Activated CD4-positive, alpha-beta T cell treated with anti-CD3 and anti-CD28 coated beads, Interleukin-2, amount 10 ng/mL, durations not matched to agents 7 days and 5 days (primary cell): ENCODE measurements at places on chromosomes 7 and 10. TPM values are rescaled to one million over a fixed set of nuclear protein-coding genes. Genes with fewer than 3 reads are reported as not detected.
A peak's percentile ranks its signal among the peaks of the same experiment; 100 is the strongest.

Gene SPDYE6
- total RNA-seq: not detected

Gene MRLN
- total RNA-seq: not detected

Gene TACC2
- not detected for total RNA-seq

Gene CALHM3
- 0.17 TPM for total RNA-seq

Gene NEUROG3
- not detected for total RNA-seq

Gene CLCN1
- 0.06 TPM for total RNA-seq

DNA sequence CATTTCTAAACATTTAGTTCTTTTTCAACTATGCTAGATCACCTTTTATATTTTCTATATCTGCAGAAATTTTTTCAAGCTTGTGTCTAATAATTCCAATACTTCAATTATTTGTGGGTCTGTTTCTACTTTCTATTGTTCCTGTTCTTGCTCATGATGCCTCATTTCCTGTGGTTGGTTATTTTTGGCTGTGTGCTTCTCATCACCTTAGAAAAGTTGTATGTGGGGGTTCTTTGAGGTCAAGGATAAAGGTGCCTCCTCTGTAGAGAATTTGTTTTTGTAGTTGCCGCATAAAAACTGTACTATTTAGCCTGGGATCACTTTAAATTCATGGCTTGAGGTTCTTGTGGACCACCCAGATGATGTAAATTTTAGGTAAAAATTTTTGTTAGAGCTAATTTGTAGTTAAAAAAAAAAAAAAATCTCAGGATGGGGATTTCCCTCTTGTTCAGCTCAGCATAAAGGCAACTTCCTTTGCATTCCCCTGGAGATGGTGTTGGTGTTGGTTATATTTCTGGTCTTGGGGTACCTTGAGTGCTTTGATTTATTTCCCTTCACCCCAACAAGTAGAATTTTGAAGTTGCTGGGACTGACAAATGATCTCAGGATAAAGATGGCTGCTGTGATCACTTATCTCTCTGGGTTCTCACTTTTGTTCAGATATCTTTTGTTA is 27.0 kb upstream of the JAZF1 start:
- peaks cover 19% of the 10 kb centered on the region for H3K4me1 ChIP-seq
- no peak overlapping the region for H3K4me3 ChIP-seq
- H3K27ac ChIP-seq: peak overlapping the region; percentile 9
- H3K27me3 ChIP-seq: peaks cover 9% of the 10 kb centered on the region
- DNase-seq: no peak
- H3K36me3 ChIP-seq: peaks cover 8% of the 10 kb centered on the region

GRCh38 chr10:109183366-109183765 is 739.9 kb downstream of the XPNPEP1 start:
- H3K36me3 ChIP-seq: no peaks in the 10 kb centered on the region
- H3K27ac ChIP-seq: no peak overlapping the region
- no peak for DNase-seq

- no peaks in the 10 kb centered on the region for H3K27me3 ChIP-seq
- no peaks in the 10 kb centered on the region for H3K36me3 ChIP-seq
- H3K4me1 ChIP-seq: peaks cover 6% of the 10 kb centered on the region
- H3K4me3 ChIP-seq: no peak overlapping the region
Observed at GRCh38 chr7:1109581-1110310, 21.8 kb downstream of the GPER1 start.

GRCh38 chr10:121788717-121789116 is 139.1 kb downstream of the ATE1 start:
- no peak overlapping the region for H3K27ac ChIP-seq
- DNase-seq: no peak
- no peaks in the 10 kb centered on the region for H3K27me3 ChIP-seq
- H3K4me3 ChIP-seq: no peak overlapping the region
- no peaks in the 10 kb centered on the region for H3K4me1 ChIP-seq

- peaks cover 17% of the 10 kb centered on the region for H3K36me3 ChIP-seq
- H3K4me3 ChIP-seq: no peak overlapping the region
- DNase-seq: no peak
- peaks cover 16% of the 10 kb centered on the region for H3K4me1 ChIP-seq
Observed at GRCh38 chr7:732094-732541, 5.0 kb upstream of the PRKAR1B start.

- no peak for DNase-seq
- H3K4me3 ChIP-seq: no peak overlapping the region
- no peaks in the 10 kb centered on the region for H3K4me1 ChIP-seq
- peaks cover 6% of the 10 kb centered on the region for H3K27me3 ChIP-seq
- H3K27ac ChIP-seq: no peak overlapping the region
- H3K36me3 ChIP-seq: no peaks in the 10 kb centered on the region
Observed at GRCh38 chr7:38929460-38930171, 20.6 kb upstream of the VPS41 start.

DNA sequence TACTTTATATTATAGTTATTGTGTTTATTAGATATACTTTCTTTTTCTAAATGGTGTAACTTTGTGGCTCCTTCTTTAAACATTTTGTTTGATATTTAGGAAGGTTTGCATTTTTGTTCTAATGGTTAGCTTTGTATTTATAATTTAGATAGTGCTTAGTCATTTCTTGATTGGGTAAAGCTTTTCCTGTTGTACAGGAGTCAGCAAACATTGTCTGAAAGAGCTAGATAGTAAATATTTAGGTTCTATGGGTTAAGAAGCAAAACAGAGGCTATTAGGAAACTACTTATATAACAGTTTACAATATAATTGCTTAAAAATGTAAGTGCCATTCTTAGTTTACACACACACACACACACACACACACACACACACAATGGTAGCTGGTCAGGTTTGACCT is 70.6 kb upstream of the CCDC6 start:
- no peaks in the 10 kb centered on the region for H3K4me1 ChIP-seq
- peaks cover 3% of the 10 kb centered on the region for H3K36me3 ChIP-seq
- no peak for DNase-seq
- no peak overlapping the region for H3K27ac ChIP-seq

DNA sequence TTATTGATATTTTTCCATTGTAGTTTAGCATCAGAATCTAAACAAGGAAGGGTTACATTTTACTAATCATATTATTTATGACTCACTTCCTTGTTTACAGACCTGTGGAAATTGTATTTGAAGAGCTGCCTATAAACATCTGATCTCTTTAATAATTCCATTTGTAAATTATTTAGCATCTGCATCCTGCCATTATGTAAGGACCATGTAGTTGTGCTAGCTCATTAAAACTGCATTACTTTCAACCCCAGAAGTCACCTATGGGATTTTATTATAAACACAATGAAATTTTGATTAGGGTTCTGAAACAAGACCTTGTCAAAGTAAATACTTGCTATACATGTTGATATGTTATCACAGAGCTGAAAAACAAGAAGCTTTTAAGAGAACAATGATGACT is 146.8 kb upstream of the SLC26A5 start:
- H3K4me3 ChIP-seq: no peak overlapping the region
- H3K27ac ChIP-seq: no peak overlapping the region
- H3K4me1 ChIP-seq: no peaks in the 10 kb centered on the region
- no peaks in the 10 kb centered on the region for H3K36me3 ChIP-seq

- H3K4me3 ChIP-seq: no peak overlapping the region
- peaks cover 2% of the 10 kb centered on the region for H3K27me3 ChIP-seq
- DNase-seq: no peak
- no peak overlapping the region for H3K27ac ChIP-seq
- no peaks in the 10 kb centered on the region for H3K36me3 ChIP-seq
- H3K4me1 ChIP-seq: peaks cover 27% of the 10 kb centered on the region
Observed at GRCh38 chr7:117085769-117086463, 132.6 kb downstream of the ST7 start.

DNA sequence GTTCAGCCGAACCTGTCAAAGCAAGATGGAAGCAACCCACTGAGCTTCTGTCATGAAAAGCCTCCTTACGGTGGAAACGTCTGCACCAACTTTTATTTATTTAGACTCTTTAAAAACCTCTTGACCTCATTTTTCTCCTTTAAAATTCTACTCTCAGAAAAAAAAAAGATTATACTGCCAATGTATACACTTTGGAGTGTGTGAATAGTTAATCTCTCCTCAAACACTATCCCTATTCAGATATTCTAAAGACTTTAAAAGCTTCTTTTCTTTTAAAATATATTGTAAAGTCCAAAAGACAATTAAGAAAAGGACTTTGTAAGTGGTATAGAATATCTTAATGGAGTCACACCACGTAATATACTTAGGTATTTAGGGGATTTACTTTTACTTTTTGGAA is 335.2 kb upstream of the SEMA3D start:
- no peaks in the 10 kb centered on the region for H3K4me1 ChIP-seq
- no peak for DNase-seq
- H3K27ac ChIP-seq: no peak overlapping the region
- no peaks in the 10 kb centered on the region for H3K36me3 ChIP-seq
- no peak overlapping the region for H3K4me3 ChIP-seq

- H3K4me1 ChIP-seq: no peaks in the 10 kb centered on the region
- no peak overlapping the region for H3K27ac ChIP-seq
- no peaks in the 10 kb centered on the region for H3K36me3 ChIP-seq
Observed at GRCh38 chr7:95059842-95060313, 152.5 kb downstream of the PPP1R9A start.

DNA sequence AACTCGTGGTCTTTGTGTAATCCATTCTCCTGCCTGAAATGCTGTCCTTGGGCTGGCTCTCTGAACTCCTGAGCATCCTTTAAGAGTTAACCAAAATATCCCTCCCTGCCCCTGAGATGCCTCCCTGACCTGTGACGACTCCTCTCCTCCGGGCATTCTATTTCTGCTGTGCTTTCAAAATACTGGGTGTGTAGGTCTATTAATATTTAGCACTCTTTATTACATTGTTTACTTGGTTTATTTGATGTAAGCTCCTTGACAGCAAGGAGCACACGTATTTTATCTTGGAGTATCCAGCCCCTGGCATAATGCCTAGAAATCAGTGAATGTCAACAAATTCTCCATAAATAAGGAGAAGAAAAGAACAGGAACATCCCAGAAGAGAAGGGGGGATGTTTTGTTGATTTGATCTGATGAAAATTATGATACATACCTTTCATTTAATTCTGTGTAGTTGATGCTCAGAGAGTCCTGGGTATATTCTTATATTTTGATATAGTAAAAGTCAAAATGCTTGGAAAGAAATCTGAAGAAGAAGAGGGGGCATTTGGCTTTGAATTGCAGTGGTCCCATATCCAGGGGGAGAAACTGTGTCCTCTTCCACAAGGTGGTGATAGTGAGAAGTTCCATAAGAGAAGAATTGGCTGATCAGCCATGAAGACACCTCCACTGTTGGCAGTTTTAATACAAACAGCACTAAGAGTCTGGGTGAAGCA is 107.7 kb upstream of the MPP7 start:
- DNase-seq: no peak
- peaks cover 11% of the 10 kb centered on the region for H3K4me1 ChIP-seq
- H3K27me3 ChIP-seq: peaks cover 7% of the 10 kb centered on the region
- no peaks in the 10 kb centered on the region for H3K36me3 ChIP-seq
- no peak overlapping the region for H3K27ac ChIP-seq

GRCh38 chr7:46852795-46853194 is 729.1 kb downstream of the TNS3 start:
- H3K27me3 ChIP-seq: no peaks in the 10 kb centered on the region
- no peak for DNase-seq
- no peak overlapping the region for H3K27ac ChIP-seq
- no peaks in the 10 kb centered on the region for H3K36me3 ChIP-seq

- H3K4me1 ChIP-seq: no peaks in the 10 kb centered on the region
- H3K27ac ChIP-seq: no peak overlapping the region
- H3K4me3 ChIP-seq: no peak overlapping the region
- DNase-seq: no peak
Observed at GRCh38 chr10:82661701-82662100, 786.7 kb downstream of the NRG3 start.

GRCh38 chr7:148856578-148856881 is 27.6 kb downstream of the EZH2 start:
- no peak overlapping the region for H3K27ac ChIP-seq
- no peaks in the 10 kb centered on the region for H3K27me3 ChIP-seq
- DNase-seq: no peak
- H3K4me3 ChIP-seq: no peak overlapping the region

DNA sequence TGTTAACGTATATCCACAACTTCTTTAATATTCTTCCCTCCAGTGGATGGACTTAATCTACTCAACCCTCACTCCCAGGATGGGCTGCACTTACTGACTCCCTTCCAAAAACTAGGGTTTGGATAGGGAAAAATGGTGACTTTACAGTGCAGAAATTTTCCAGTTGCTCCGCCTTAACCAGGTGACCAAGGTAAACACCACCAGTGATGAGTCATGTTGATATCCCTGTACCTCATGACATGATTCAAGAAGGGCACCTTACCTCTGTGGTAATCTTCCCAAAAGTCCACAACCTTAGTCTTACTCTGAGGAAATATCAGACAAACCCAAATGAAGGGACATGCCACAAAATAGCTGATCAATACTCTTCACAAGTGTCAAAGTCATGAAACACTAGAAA is 3.5 kb upstream of the GSTK1 start:
- H3K27me3 ChIP-seq: no peaks in the 10 kb centered on the region
- H3K27ac ChIP-seq: peak overlapping the region; percentile 27
- H3K4me1 ChIP-seq: peaks cover 75% of the 10 kb centered on the region
- no peak for DNase-seq
- H3K4me3 ChIP-seq: no peak overlapping the region

- no peak overlapping the region for H3K27ac ChIP-seq
- H3K4me3 ChIP-seq: no peak overlapping the region
- H3K36me3 ChIP-seq: no peaks in the 10 kb centered on the region
- H3K27me3 ChIP-seq: no peaks in the 10 kb centered on the region
- H3K4me1 ChIP-seq: no peaks in the 10 kb centered on the region
Observed at GRCh38 chr10:129605986-129606518, 139.0 kb downstream of the MGMT start.

DNA sequence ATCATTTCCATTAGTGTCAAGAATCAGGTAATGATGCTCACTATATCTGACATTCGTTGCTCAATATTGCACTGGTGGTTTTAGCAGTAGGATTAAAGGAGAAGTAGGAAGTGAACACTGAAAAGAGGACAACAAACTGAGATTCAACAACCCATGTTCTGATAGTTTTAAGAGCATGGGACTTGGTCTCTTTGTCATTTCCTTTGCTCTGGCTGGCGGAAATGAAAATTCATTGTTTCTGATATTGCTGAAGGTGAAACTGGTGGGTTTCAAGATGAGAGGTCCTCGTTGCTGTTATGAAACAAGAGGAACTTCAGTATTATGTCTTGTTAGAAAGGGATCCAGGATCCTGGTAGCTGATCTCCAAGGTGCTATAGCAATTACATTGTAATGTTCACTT is 129.0 kb downstream of the DNAH11 start:
- H3K36me3 ChIP-seq: no peaks in the 10 kb centered on the region
- no peak for DNase-seq
- no peak overlapping the region for H3K4me3 ChIP-seq
- peaks cover 3% of the 10 kb centered on the region for H3K4me1 ChIP-seq
- H3K27ac ChIP-seq: no peak overlapping the region
- peaks cover 3% of the 10 kb centered on the region for H3K27me3 ChIP-seq

GRCh38 chr7:64320547-64321513 is 7.1 kb downstream of the ZNF736 start:
- H3K27me3 ChIP-seq: no peaks in the 10 kb centered on the region
- peaks cover 69% of the 10 kb centered on the region for H3K36me3 ChIP-seq
- H3K4me3 ChIP-seq: no peak overlapping the region
- DNase-seq: no peak
- H3K4me1 ChIP-seq: peaks cover 8% of the 10 kb centered on the region
- no peak overlapping the region for H3K27ac ChIP-seq

DNA sequence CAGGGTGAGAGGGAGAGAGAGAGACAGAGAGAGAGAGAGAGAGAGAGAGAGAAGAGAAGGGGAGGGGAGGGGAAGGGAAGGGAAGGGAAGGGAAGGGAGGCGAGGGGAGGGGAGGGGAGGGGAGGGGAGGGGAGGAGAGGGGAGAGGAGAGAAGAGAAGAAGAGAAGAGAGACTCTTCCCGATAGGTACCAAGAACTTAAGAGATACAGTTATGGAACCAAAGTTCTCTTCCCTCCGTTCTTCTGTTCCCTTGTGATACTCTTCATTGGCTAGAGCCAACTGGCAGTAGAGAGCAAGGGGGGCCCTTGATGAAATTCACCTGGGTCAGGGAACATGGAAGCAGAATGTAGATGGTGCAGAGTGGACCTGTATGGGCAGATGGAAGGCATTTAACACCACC is 122.1 kb downstream of the PTN start:
- no peaks in the 10 kb centered on the region for H3K27me3 ChIP-seq
- H3K4me3 ChIP-seq: no peak overlapping the region
- no peaks in the 10 kb centered on the region for H3K36me3 ChIP-seq
